Naive B cell (primary cell): ENCODE measurements at places on chromosomes 2 and 18. TPM values are rescaled to one million over a fixed set of nuclear protein-coding genes. Genes with fewer than 3 reads are reported as not detected.

Gene LIPG
- polyA plus RNA-seq: not detected

Gene TMEFF2
- not detected for polyA plus RNA-seq

Gene SERPINB3
- polyA plus RNA-seq: not detected

Gene COL5A2
- polyA plus RNA-seq: not detected

Gene XIRP2
- not detected for polyA plus RNA-seq

Gene MCM6
- 3.7 TPM for polyA plus RNA-seq

Gene PKDCC
- polyA plus RNA-seq: not detected

Gene SERPINB4
- not detected for polyA plus RNA-seq

Gene GKN1
- not detected for polyA plus RNA-seq

GRCh38 chr2:69979902-69980807 lies 18.7 kb upstream of the ASPRV1 start:
- H3K4me1 ChIP-seq: peaks cover 3% of the 10 kb centered on the region
- H3K4me3 ChIP-seq: no peak overlapping the region
- no peaks in the 10 kb centered on the region for H3K27me3 ChIP-seq
- DNase-seq: no peak

DNA sequence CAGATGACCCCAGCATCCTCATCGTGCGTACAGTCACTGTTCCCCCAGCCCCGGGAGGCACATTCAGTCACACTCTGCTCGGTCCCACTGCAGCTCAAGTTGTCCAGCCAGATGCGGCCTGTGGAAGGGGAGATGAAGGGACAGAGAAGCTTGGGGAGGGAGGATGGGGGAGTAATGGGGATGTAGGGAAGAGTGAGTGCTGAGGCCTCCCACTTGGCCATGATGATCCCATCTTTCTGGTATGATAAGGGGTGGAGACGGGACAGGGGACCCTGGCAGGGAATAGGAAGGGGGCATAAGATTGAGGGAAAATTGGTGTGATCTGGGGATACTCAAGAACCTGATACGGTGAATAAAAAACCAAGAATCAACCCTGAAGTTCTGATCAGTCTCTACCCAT lies 3.5 kb downstream of the LOXL3 start:
- no peak for DNase-seq
- H3K27ac ChIP-seq: no peak overlapping the region
- peaks cover 39% of the 10 kb centered on the region for H3K27me3 ChIP-seq
- peaks cover 25% of the 10 kb centered on the region for H3K4me1 ChIP-seq
- no peak overlapping the region for H3K4me3 ChIP-seq

DNA sequence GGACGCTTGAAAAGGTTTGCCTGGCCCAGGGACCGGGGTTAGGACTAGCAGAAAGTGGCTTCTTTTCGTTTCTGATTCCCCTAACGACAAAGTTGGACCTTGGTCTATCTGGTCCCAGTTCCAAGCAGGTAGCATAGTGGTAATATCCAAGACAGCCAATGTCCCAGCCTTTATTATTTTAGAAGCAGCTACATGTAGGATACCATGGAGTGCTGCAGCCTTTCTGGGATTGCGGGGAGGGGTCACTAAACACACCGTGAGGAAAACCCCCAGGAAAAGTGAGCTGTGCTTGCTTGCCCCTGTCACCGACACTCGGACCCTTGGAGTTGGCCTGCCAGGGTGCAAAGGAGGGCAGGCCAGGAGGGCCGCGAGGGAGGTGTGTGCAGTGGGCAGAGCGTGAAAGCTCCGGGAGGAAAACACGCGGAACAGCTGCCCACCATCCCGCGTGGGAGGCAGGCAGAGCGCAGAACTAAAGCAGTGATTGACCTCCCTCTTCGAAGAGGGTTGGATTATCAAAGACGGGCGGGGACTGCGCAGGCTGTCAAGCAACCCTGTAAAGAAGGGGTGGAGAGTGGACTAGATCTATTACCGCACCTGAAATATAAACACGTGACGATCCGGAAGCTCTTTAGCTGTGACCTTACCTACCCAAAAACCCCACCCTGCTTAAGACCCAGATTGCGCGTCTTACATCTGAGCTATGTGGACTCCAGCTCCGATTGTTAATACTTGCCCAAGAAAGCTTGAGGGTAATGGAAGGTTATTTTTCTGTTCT lies 624 bp upstream of the MAP4K3 start:
- peak; percentile 54 for DNase-seq
- peak overlapping the region; percentile 91 for H3K27ac ChIP-seq
- peaks cover 22% of the 10 kb centered on the region for H3K4me1 ChIP-seq
- peak overlapping the region; percentile 89 for H3K4me3 ChIP-seq
- no peaks in the 10 kb centered on the region for H3K27me3 ChIP-seq
- peaks cover 6% of the 10 kb centered on the region for H3K36me3 ChIP-seq

GRCh38 chr2:178859730-178860129 lies 52.5 kb upstream of the TTN start:
- H3K36me3 ChIP-seq: peaks cover 2% of the 10 kb centered on the region
- DNase-seq: no peak
- H3K27me3 ChIP-seq: no peaks in the 10 kb centered on the region

DNA sequence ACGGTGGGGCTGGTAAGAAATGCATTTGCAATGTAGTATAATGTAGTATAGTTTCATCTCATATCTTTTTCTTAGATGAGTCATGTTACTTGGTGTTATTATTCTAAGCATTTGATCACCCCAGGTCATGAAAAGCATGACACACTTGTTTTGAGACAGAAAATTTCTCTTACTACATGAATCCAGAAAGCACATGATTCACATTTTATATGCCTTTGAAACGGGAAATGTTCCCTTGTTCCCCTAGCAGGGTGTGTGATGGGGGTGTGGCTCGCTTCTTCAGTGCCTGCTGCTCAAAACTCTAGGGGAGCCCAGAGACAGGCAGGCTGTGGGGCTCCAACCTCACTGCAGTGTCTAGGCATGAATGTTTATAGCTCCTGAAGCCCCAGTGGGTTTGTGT lies 116.0 kb upstream of the RAB27B start:
- H3K4me1 ChIP-seq: no peaks in the 10 kb centered on the region
- no peak for DNase-seq

DNA sequence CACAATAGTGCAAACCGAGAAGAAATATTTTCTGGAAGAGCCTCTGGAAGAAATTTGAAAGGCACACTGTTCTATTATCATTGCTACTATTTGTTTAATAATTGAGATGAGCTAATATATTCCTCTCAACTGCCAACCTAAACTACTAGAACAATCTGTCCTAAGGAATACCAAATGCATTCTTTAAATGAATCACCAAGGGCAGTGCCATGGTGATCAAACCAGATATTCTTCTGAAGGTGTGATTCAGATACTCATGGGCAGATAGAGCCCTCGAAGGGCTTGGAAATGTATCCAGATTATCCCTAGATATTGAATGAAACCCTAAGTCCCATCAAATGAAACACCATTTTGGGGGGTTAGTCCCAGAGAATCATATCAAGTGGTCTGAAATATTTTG lies 76.6 kb downstream of the FIGN start:
- no peak overlapping the region for H3K27ac ChIP-seq
- no peaks in the 10 kb centered on the region for H3K36me3 ChIP-seq
- no peak for DNase-seq
- H3K4me1 ChIP-seq: no peaks in the 10 kb centered on the region
- no peak overlapping the region for H3K4me3 ChIP-seq

DNA sequence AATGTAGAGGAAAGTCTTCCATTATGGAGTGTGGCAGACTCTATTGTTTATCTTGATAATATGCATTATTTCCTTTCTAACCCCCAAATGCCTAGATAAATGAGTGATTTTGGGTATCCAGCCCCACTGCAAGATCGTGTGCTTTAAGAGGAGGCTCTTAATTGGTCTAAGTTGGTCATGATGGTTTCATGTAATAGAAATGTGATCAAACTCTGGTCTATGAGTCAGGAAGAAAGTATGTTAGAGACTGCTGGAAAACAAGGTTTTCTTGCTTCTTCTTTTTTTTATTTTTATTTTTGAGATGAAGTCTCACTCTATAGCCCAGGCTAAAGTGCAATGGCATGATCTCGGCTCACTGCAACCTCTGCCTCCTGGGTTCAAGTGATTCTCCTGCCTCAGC lies 344.5 kb upstream of the TNP1 start:
- H3K36me3 ChIP-seq: peaks cover 5% of the 10 kb centered on the region
- H3K27me3 ChIP-seq: peaks cover 65% of the 10 kb centered on the region

DNA sequence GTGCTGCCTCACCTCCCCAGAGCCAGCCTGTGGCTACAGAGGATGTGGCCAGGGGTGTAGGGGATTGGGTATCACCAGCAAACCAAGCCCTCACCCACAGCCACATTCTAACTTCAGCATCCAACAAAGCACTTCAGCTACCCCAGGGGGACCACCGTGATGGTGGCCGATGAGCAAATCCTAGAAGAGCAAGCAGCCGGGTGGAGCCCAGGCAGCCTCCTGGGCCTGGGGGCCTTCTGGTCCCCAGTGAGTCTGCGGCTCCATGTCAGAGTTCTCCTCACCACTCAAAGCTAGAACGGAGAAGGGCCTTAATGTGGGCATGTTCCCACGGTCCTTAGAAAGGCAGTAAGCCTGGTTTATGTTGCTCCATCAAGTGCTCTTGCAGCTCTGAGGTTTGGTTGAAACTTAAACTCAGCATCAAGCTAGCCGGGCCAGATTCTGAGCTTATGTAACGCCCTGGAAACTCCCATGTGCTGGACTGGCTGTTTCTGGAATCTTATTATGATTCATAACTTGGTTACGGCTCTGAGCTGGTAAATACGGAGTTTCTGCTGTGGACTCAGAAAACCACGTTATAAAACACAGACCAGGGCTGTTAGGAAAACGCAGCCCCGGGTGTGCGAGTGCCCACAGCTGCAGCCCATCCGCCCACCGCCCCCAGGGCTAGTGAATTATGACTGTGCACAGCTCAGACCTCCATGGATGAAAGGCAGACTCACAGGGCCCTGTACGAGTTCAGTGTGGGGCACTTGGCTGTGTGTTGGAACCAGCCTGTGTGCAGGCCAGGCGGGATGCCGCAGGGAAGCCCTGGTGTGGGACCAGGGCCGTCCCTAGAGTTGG lies 99.8 kb downstream of the SEPTIN10 start:
- H3K4me1 ChIP-seq: no peaks in the 10 kb centered on the region
- H3K27me3 ChIP-seq: no peaks in the 10 kb centered on the region

DNA sequence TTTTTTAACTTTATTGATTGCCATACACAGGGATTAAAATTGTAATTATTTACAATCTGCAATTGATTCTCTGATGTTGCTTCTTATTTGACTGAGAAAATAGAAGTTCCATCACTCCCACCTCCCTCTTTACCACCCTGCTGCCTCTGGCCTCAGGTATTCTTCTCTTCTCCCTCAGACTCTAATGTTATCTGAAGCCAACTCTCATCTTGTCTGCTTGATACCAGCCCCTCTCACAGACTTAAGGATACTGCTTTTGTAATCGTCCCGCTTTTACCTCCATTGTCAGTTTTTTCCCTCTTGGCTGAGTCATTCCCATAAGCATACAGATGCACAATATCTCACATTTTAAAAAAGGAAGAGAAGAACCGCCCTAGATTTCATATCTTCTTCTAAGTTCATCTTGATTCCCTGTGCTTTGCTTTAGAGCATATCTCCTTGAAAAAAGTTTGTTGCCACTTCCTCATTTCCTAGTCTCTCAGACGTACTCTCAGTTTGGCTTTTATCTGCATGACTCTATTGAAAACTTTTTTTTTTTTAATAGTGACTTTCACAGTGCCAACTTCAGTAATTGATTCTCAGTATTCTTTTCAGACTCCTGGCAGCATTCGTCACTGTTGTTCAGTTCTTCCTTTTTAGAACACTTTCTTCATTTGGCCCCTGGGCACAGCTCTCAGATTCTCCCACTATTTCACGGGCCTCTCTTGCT lies 31.1 kb downstream of the SPAG16 start:
- no peaks in the 10 kb centered on the region for H3K27me3 ChIP-seq
- H3K4me3 ChIP-seq: no peak overlapping the region
- H3K36me3 ChIP-seq: peaks cover 21% of the 10 kb centered on the region
- no peak overlapping the region for H3K27ac ChIP-seq
- DNase-seq: no peak

- H3K36me3 ChIP-seq: peaks cover 6% of the 10 kb centered on the region
- no peaks in the 10 kb centered on the region for H3K27me3 ChIP-seq
- H3K27ac ChIP-seq: peak overlapping the region; percentile 95
- H3K4me1 ChIP-seq: peaks cover 19% of the 10 kb centered on the region
- peak overlapping the region; percentile 94 for H3K4me3 ChIP-seq
Observed at GRCh38 chr18:22932885-22933205, 283 bp upstream of the RBBP8 start.

GRCh38 chr18:61893309-61893970 lies 633 bp upstream of the RNF152 start:
- H3K36me3 ChIP-seq: no peaks in the 10 kb centered on the region
- peak; percentile 9 for DNase-seq
- H3K27ac ChIP-seq: no peak overlapping the region

DNA sequence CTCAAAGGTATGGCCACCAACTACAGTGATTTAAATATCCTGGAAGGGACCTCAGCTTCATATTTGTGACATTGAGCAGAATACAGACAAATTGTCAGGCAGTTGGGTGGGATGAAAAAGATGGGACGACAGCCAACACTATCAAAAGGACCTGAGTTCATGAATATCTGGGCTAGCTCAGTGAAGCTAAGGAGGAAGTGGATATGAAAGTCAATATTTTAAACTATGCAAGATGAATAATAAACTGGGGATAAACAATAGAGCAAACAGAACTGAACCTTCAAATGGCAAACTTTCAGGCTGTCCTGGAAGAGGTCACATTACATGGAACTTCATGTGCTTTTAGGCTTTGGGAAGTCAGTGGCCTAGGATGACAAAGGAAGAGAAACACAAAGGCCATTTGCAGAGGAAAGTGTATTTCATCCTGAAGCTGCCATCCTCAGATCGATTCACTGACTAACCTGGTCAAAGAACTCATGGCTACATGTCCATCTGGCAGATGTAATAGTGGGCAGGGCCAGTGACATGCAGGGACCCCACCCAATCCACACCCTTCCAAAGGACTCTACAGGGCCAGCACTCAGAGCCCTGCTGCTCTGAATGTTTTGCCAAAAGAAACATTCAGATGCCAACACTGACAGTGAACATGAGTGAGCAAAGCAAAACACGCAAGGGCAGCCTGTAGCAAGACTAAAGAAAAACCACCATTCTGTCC lies 175.7 kb downstream of the ETAA1 start:
- no peak overlapping the region for H3K27ac ChIP-seq
- no peaks in the 10 kb centered on the region for H3K4me1 ChIP-seq
- peaks cover 22% of the 10 kb centered on the region for H3K27me3 ChIP-seq

- no peak overlapping the region for H3K4me3 ChIP-seq
- H3K27ac ChIP-seq: no peak overlapping the region
- H3K36me3 ChIP-seq: no peaks in the 10 kb centered on the region
- H3K4me1 ChIP-seq: no peaks in the 10 kb centered on the region
Observed at GRCh38 chr2:79638410-79638809, 125.6 kb downstream of the CTNNA2 start.

GRCh38 chr18:23159344-23159743 lies 24.1 kb downstream of the CABLES1 start:
- H3K27ac ChIP-seq: no peak overlapping the region
- H3K4me1 ChIP-seq: no peaks in the 10 kb centered on the region
- no peaks in the 10 kb centered on the region for H3K36me3 ChIP-seq
- H3K27me3 ChIP-seq: peaks cover 10% of the 10 kb centered on the region
